ENCODE measurements at places on chromosomes 7 and 10. TPM values are rescaled to one million over a fixed set of nuclear protein-coding genes. Genes with fewer than 3 reads are reported as not detected.

COX19 gene
- total RNA-seq: 17.0 TPM

HPS1 gene
- total RNA-seq: 52.2 TPM

MUC3A gene
- 0.45 TPM for total RNA-seq

ADIRF gene
- 520 TPM for total RNA-seq

ZNF727 gene
- 5.6 TPM for total RNA-seq

TSPAN12 gene
- total RNA-seq: 14.3 TPM

KCNH2 gene
- 2.4 TPM for total RNA-seq

TNS3 gene
- 140 TPM for total RNA-seq

HTR5A gene
- not detected for total RNA-seq

IL6 gene
- total RNA-seq: 13.1 TPM

TWIST1 gene
- 8.5 TPM for total RNA-seq

SFXN3 gene
- 113 TPM for total RNA-seq

PRTFDC1 gene
- total RNA-seq: 9.2 TPM

GRID2IP gene
- total RNA-seq: 0.39 TPM

SCIN gene
- 1.7 TPM for total RNA-seq

CNPY1 gene
- total RNA-seq: not detected

HMX3 gene
- not detected for total RNA-seq

DLX6 gene
- total RNA-seq: 0.27 TPM

ADD3 gene
- total RNA-seq: 197 TPM

PODXL gene
- total RNA-seq: 55.5 TPM

Measured in aorta (tissue), 5 donors.